ENCODE measurements at places on chromosomes 5 and 9. TPM values are rescaled to one million over a fixed set of nuclear protein-coding genes. Genes with fewer than 3 reads are reported as not detected.

DNA sequence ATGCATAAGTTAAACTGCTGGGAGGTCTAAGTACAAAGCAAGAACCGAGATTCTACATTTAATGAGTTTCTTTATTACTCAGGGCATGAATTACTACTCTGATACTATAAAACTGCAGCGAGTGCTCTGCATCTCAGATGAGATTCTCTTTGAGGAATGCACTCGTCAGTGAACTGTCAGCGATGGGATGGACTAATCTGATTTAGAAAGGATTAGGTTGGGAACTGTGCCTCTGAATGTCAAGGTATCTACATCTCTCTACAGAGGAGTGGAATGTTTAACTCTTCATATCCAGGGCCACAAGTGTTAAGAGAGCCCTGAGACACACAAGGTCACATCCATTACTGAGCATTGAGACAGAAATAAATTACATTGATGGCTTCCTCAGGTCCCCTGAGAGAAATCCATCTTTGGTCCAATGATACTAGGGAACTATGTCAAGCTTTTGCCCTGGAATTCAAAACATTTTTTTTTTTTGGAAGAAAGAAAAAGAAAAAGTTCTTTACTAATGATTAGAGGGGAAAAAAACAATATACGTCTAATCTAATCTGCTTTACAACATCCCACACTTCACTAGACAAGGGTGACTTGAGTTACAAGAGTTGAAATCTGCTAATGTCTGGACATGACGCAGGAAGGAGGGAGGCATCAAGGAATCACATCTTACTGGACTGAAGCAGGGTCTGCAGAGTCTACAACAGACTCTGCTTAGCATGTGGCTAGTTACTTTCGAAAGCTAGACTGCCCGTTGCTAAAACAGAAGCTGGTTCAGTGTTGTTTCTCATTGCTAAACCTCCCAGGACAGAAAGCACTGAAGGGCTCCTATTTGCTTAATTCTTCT is 270.0 kb upstream of the TLE4 start:
- DNase-seq, result no peak

GRCh38 chr9:16986556-16986955 is 116.1 kb upstream of the BNC2 start:
- DNase-seq, result no peak

- DNase-seq, result no peak
Measured at GRCh38 chr5:32503261-32503660, 58.7 kb upstream of the ZFR start.

DNA sequence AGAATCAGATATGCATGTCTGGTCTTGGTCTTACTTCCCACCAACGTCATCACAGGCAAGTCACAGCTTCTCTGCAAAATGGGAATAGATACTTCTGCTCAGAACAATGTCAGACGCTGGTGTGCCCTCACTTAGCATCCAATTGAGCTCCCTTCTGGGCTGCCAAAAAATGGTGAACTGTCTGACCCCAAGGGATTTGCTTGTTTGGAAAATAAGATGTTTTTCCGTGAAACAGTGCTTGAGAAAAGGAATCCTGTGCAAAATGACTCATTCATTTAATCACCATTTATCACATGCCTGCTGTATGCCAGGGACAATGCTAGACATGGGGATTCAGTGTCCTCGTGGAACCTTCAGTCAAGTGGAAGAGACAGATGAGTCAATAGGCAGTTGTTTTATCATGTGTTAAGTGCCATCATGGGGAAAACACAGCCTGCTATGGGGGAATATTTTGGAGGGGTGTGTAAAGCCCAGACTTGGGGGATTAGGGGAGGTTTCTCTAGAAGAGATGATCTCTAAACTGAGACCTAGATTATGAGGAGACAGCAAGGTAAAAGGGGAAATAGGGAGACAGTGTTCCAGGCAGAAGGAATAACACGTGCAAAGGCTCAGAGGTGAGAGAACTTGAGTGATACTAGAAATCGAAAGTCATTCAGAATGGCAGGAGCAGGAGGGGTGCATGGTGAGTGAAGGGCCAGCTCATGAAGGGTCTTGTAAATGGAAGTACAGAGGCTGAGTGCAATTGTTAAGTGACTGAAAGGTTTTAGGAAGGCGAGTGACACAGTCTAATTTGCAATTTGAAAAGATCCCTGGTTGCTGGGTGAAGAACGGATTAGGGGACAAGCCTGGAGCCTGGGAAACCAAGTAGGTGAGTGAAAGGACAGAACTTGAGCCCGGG is 3.9 kb downstream of the NIPAL4 start:
- no peak for DNase-seq

C5orf52 gene
- polyA plus RNA-seq, result not detected
